ENCODE measurements at places on chromosomes 1 and 21. TPM values are rescaled to one million over a fixed set of nuclear protein-coding genes. Genes with fewer than 3 reads are reported as not detected.

Gene LCE1B
- total RNA-seq, result not detected

Gene AMY1B
- total RNA-seq, result not detected

Gene DNALI1
- 0.27 TPM for total RNA-seq

- H3K27ac ChIP-seq, result no peak overlapping the region
- no peak for DNase-seq
These were observed 3.9 kb downstream of the RHBG start for GRCh38 chr1:156372876-156373275.

- peaks cover 4% of the 10 kb centered on the region for H3K4me1 ChIP-seq
- no peak overlapping the region for H3K27ac ChIP-seq
These were observed 25.2 kb upstream of the SSX2IP start for GRCh38 chr1:84715342-84716019.

- H3K36me3 ChIP-seq, result no peaks in the 10 kb centered on the region
- no peaks in the 10 kb centered on the region for H3K27me3 ChIP-seq
- no peak for DNase-seq
- H3K27ac ChIP-seq, result no peak overlapping the region
- H3K4me1 ChIP-seq, result peaks cover 8% of the 10 kb centered on the region
These were observed 502.0 kb downstream of the SMYD3 start for GRCh38 chr1:246005067-246005466.
